Muscle of leg (tissue), 16 donors: ENCODE measurements at places on chromosomes 11 and 22.

- DNase-seq: no peak
Observed at GRCh38 chr11:102402548-102402947, 50.0 kb downstream of the TMEM123 start.

DNA sequence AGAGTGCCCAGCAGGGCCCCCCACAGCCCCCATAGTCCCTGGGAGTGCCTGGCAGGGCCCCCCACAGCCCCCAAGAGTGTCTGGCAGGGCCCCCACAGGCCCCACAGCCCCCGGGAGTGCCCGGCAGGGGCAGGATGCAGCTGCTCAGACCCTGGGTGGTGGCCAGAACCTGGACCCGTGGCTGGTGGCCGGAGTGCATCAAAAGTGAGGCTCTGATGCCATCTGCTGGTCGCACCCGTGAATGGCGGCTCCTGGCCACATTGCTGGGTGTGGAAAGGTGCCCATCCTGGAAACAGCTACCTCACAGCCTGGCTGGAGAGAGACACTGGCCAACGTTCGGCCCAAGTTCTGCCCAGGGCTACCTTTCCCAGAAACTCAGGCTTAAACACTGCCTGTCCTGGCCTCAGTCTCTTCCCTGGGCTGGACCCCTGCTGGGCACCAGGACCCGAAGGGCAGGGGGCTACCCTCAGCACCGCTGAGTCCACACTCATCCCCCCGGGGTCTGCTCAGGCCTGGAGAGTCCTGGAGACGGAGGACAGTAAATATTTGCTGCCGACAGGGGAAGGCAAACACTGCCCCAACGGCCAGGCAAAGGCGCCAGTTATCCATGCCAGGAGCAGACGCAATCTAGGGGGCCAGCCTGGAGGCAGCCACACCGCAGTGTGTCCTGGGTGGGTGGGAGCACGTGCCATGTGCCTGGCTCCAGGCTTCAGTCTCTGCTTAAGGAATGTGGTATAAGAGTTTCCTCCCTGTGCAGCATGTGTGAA is 4.4 kb downstream of the INS start:
- peak; percentile 71 for DNase-seq

DNA sequence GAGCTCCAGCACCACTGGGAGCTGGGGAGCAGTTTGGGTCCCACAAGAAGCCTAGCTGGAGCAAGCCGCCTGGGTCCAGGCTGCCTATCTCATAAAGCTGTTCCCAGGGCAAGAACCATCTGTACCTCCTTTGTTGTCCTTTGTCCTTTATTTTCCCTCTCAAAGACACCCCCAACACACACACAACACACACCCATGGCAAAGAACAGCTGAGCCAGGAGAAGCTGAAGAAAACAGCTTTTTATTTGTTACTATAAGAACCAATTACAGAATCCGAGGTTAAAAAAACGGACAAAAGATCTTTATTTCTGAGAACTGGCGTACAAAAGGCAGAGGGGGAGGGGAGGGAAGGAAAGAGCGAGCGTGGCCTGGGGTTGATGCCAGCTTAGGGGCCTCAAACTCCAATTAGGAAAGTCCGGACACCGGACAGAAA is 1.7 kb upstream of the TUT1 start:
- DNase-seq: no peak

- no peak for DNase-seq
Observed at GRCh38 chr11:128763224-128763623, 69.4 kb downstream of the FLI1 start.

- DNase-seq: peak; percentile 61
Observed at GRCh38 chr11:86365546-86365945, 9.1 kb upstream of the CCDC81 start.

DNA sequence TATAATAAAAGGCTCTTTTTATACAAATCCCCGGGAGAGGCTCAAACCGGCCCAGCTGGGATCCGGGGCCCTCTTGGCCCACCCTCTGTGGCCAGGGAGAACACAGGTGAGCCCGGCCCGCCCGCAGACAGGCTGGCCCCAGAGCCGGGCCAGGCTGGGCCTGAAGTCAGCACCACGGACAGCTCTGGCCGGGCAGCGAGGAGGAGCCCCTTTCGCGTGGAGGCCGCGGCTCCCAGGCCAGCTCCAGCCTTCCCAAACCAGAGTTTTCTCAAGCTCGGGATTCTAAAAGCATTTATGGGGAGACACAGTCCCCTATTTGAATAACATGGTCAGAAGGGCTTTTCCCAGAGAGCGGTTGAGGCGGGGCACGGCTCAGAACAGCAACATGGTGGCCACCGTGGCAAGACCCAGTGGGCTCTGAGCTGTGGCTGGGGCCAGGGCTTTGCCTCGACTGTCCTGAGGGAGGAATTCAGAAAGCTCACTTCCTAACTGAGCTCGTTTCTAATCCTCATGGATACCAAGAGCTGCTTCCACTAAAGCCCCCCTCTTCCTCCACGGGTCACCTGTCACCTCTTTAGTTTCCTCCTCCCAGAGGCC is 115.4 kb downstream of the BRD1 start:
- peak; percentile 49 for DNase-seq

GRCh38 chr11:66967670-66968425 is 7.3 kb upstream of the C11orf86 start:
- peak; percentile 29 for DNase-seq

DNA sequence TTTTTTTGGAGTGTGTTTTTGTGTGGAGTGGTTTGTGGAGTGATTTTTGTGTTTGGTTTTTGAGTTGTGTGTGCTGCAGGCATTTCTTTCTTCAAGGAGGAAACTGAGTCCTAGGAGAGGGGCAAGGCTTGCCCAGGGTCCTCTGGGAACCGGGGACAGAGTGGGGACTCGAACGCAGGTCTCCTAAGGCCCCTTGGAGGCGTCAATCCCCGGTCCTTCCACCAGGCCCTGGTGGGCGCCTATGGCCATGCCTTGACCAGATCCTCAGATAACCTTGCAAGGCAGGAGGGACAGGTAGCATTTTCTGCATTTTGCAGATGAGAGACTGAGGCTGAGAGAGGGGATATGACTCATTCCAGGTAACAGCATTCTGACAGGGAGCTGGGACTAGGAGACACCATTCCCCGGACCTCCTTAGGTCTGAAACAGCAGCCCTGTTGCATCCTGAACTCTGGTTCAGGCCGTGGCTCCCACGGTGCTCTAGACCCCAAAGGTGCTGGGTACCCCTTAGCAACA is 39.1 kb downstream of the MYO7A start:
- DNase-seq: no peak

- peak; percentile 66 for DNase-seq
Observed at GRCh38 chr11:101825531-101825930, 89.3 kb upstream of the CEP126 start.

GRCh38 chr11:109096266-109096665 is 325.7 kb upstream of the C11orf87 start:
- no peak for DNase-seq

DNA sequence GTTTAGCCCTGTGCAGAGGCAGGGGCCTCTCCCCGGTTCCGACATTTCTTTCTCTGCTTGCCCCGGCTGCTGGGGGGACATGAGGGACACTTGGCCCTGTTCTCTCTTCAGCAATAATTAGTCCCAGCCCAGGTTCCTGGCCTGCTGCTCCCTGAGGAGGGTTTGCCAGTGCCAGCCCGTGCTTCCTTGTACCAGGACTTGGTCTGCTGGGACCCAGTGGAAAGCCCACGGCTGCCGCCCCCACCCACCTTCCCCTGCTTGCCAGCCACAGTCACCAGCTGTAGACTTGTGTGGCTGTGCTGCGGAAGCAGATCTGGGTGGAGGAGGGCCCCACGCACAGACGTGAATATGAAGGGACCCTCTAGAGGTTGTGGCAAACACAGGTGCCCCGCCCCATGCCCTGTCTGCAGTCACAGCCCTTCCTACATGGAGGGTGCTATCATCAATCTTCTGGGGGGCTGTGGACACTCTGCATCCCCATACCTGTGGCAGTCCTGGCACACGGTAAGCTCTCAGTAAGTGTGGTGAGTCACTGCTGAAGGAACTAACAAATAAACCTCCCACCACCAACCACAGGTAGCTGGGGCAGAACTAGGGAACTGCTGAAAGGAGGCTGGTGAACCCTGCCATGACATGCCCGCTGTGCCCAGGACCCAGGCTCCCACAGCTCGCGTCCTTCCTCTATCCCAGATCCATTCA is 949 bp downstream of the TP53AIP1 start:
- no peak for DNase-seq

- DNase-seq: no peak
Observed at GRCh38 chr11:13336246-13336878, 58.8 kb downstream of the BMAL1 start.

DNA sequence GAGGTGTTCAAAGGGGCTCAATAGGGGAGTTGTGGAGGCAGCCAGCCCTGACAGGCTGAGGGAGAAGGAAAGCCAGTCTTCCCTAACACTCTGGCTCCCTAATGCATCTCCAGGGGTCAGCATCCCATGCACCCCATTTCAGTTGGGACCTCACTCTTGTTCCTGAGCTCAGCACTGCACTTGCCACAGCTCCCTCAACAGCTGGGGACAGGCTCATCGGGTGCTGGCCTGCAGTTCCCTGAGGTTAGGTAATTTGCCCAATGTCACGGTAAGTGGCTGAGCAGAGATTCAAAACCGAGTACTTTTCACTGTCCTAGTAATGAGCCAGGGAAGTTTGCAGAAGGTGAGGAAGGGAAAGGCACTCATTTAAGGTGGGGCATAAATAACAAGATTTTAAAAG is 20.8 kb downstream of the VSTM5 start:
- DNase-seq: no peak

DNA sequence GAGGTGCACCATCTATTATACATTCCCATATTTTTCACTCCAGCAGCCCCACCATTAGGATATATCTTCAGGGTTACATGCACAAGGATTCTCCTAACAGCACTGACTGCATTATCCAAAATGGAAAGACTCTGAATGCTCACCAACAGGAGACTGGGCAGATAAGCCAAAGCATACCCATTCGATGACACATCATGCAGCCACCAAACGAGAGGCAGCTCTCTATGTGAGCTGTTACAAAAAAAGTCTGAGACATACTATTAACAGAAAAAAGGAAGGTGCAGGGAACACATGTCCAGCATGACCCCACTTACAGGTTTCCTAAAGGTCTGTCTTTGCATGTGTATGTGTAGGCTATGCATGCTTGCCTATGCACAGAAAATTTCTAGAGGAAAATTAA is 12.4 kb upstream of the SERPIND1 start:
- DNase-seq: no peak

- DNase-seq: no peak
Observed at GRCh38 chr22:49377306-49377705, 450.4 kb downstream of the BRD1 start.

- peak; percentile 11 for DNase-seq
Observed at GRCh38 chr11:123473941-123474677, 44.0 kb downstream of the GRAMD1B start.

DNA sequence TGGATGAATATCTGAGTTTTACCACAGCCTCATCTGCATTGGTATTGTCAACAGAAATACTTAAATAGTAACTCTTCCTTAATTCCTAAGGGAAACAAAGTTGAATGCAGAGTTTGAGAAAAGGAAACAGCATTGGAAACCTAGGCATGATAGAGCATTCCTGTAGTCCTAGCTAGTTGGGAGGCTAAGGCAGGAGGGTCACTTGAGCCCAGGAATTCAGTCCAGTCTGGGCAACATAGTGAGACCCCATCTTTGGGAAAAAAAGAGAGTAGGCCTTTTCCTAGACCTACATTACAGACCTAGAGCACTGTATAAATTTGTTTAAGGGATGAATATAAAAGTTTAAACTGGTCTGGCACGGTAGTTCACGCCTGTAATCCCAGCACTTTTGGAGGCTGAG is 13.4 kb downstream of the PAFAH1B2 start:
- no peak for DNase-seq

- no peak for DNase-seq
Observed at GRCh38 chr11:27875831-27876775, 175.8 kb upstream of the BDNF start.

DNA sequence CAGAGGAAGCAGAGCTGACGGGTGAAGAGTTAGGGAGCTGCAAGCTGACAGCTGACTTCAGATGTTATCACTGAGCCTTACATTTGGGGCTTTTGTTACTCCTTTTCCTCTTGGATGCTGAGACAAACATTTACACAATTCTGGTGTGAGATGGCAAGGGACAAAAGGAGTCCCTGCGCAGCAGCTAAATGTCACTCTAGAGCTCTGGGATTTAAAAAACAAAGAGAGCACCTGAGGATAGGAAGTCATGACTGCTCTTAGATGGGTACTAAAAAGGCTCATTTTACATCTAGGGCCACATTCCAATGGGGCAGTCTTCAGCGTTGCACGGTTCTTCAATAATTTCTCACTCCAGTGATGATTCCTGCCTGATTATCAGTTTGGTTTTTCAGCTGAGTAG is 204.5 kb downstream of the RAB38 start:
- DNase-seq: no peak

DNA sequence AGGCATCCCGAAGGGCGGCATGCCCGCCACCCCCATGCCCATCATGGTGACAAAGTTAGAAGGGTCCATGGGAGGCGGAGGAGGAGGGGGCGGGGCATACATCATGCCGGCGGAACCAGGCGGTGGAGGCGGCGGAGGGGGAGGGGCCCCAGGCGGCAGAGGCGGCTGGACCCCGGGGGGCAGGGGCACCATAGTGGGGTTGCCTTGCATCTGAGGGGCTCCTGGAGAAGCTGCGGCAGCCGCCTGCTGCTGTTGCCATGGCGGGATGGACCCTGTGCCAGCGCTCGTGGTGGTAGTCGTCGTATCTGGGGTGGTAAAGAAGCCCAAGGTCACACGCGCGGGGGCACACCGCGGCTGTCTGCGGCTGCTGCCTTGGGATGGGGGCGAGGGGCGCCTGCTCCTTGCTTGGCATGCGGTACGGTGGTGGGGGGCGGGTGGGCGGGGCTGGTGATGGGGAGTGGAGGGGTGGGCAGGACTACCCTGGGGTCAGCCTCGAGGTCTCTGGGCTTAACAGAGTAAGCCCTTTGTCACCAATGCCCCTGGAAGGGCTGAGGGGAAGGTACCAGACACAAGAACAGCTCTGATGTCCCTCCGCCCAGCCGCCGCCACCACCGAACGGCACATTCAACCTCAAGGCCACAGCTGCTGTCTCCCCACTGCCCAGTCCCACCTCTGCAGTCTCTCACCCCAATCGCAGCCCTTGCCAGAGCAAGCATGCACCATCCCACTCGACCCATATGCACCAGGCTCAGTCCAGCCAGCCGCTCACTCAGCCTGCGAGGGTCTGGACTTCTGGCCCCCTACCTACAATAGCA is 6.3 kb upstream of the PYGM start:
- DNase-seq: no peak

- DNase-seq: peak; percentile 74
Observed at GRCh38 chr11:74739546-74740270, 8.5 kb upstream of the CHRDL2 start.

- DNase-seq: no peak
Observed at GRCh38 chr11:60197442-60197841, 14.6 kb upstream of the MS4A6A start.

GRCh38 chr11:123384116-123384515 is 46.0 kb upstream of the GRAMD1B start:
- DNase-seq: no peak

GRCh38 chr11:99117603-99118002 is 96.9 kb downstream of the CNTN5 start:
- DNase-seq: no peak

DNA sequence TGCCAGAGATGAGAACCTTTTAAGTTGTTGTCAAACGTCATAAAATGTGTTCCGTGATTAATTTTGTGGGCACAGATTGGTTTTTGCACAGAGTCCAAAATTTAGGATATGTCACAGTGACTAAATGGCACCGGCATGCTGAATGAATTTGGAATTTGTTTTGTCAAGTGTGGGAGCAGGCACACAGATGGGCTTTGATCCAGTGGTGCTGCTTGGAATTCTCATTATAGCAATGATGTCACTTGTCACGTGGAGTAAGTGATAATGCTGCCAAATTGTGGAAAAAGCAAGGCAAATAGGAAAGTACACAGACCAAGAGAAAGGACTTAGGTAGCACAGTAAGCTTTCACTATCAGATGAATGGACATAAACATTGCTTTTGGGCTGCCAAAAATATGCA is 8.0 kb upstream of the LIN7C start:
- peak; percentile 60 for DNase-seq

GRCh38 chr11:2837096-2837601 is 48.4 kb downstream of the CDKN1C start:
- peak; percentile 81 for DNase-seq
